ENCODE measurements at places on chromosomes 1 and 21.

GRCh38 chr1:25257196-25257595 lies 9.9 kb upstream of the RSRP1 start:
- DNase-seq, result no peak

- no peak for DNase-seq
Measured at GRCh38 chr1:53526451-53527101, 67.4 kb downstream of the DMRTB1 start.

DNA sequence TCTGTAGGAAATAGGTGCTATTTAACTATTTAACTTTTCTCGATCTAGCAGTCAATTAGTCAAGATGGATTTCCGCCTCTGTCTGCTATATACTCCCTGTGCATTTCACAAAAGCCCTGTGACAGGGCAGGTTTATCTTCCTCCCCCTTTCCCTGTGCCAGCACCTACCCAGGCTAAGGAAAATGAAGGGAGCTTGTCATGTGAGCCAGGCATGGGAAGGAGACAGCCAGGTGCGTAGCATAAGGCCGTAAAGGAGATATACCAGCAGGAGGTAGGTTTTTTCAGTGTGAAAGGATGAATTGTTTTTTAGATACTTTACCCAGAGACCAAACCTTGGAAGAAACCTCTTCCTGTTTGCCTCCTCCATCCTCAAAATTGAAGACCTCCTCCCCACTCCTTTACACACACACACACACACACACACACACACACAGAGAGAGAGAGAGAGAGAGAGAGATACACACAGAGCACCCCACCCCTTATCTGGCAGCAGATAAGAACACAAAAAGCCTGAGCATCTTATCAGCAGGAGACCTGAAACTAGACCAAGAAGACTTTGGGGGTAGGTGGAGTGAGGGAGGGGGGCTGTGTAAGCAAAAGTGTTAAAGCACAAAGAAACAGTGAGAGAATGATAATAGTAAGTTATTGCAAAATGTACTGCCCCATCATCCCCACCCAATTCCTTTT lies 12.0 kb upstream of the TARBP1 start:
- no peak for DNase-seq

DNA sequence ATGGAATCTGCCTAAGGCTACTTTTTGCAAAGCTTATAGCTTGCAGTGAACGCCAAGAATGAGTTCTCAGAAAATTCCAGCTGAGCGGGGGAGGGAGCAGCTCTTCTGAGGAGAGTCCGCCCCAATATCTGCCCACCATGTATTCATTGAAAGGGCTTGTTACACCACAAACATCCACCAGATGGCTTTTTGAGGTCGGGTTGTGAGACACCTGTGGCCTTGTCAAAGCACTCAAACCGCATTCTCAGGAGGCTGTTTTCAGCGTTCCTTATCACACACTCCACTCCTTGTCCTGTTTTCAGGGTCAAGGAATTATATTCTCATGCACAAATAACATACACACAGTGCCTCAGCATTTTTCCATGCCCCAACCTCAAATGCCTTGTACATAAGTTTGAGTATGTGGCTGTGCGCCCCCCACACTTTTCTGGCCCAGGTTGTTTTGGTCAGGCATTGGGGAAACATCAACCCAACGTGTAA lies 3.9 kb upstream of the C4BPB start:
- DNase-seq, result peak; percentile 66

- no peak for DNase-seq
Measured at GRCh38 chr1:207938016-207938415, 27.1 kb upstream of the CD34 start.

- DNase-seq, result no peak
Measured at GRCh38 chr21:35926003-35926740, 134.2 kb downstream of the SETD4 start.

GRCh38 chr1:92329347-92330129 lies 30.7 kb downstream of the RPAP2 start:
- no peak for DNase-seq

GRCh38 chr21:44092211-44092610 lies 15.0 kb upstream of the PWP2 start:
- DNase-seq, result no peak
